ENCODE measurements at places on chromosomes 2 and 18.

DNA sequence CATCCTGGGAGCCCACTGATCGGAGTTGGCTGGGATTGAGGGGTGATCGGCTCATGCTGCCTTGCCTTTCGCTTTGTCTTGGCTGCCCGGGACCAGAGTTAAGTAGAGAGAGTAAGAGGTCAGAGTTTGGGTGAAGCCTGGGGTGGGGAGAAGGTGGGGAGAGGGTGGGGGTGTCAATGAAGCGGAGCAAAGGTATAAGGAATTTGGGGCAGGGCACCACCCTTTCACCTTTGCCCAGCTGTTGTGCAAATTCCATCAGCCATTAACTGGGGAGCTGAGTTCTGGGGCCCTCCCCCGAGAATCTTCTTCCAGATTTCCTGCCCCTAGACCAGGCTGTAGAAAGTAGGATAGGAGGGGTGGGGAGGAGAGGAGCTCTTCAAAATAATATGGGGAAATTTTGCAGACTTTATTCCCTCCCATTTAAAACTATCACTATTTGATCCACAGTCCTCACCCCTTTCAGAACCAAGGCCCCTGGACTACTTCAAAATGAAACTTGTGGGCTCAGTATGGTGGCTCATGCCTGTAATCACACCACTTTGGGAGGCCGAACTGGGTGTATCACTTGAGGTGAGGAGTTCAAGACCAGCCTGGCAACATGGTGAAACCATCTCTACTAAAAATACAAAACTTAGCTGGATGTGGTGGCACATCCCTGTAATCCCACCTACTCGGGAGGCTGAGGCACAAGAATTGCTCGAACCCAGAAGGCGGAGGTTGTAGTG lies at the start of gene SLC23A3:
TSS of gene SLC23A3 (minus strand) at position 100 of the 725 bp plus-strand sequence. CDS start at position 55, 45 bp downstream.
- no peak for DNase-seq

- no peak for DNase-seq
These were observed 210.5 kb upstream of the SKOR2 start for GRCh38 chr18:47461977-47462376.

- no peak for DNase-seq
These were observed 26.2 kb downstream of the BMP10 start for GRCh38 chr2:68845043-68845442.

- DNase-seq, result no peak
These were observed 287.7 kb upstream of the GCFC2 start for GRCh38 chr2:75998451-75998850.

DNA sequence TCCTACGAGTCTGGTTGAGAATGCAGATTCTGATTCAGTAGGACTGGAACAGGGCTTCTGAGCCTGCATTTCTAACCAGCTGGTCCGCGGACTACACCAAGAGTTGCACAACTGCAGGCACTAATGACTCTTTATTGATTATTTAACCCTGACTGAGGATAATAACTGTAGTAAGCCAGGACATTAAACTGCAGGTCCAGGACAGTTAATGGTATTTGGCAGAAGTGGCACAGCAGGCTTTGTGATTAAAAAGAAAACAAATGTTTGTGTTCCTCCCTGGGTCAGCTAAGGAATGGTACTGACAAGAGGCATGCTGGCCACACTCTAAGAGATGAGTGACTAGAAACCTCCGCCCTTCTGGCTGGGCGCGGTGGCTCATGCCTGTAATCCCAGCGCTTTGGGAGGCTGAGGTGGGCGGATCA lies 59.4 kb downstream of the ALPK2 start:
- DNase-seq, result no peak

DNA sequence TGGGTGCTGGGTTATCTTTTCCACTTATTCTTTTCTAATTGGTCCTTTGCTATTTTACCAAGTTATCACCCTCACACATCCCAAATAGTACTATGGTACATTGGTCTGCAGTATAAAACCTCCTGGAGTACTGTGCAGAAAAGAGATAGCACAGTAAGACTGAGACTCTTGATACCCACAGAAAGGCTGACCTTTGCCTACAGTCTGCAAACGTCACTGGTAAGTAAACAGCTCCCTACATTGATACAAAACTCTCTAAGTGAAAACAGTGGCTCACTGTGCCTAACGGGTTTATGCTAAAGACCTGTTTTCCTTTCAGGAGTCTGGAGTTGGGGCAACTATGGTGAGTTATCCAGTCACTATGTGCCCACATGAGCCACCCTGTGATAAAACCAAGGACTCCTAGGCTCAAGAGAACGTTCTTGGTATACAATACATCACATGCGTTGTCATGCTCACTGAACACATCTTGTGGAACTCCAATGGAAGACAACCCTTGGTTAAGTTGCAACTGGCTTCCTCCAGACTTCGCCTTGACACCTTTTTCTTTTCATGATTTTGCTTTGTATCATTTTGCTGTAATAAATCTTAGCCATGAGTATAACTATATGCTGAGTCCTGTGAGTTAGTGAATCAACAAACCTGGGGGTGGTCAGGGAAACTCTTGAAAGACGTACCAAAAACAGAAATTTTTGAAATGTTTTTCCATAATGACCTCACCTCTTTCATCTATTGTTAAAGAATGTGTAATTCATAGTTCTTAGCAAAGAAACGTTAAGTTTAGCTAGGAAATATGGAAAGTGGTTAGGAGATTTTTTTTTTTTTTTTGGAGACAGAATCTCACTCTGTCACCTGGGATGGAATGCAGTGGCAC lies 104.9 kb downstream of the C2orf74 start:
- DNase-seq, result no peak

- DNase-seq, result no peak
These were observed 334.7 kb downstream of the EIPR1 start for GRCh38 chr2:3042601-3043585.

DNA sequence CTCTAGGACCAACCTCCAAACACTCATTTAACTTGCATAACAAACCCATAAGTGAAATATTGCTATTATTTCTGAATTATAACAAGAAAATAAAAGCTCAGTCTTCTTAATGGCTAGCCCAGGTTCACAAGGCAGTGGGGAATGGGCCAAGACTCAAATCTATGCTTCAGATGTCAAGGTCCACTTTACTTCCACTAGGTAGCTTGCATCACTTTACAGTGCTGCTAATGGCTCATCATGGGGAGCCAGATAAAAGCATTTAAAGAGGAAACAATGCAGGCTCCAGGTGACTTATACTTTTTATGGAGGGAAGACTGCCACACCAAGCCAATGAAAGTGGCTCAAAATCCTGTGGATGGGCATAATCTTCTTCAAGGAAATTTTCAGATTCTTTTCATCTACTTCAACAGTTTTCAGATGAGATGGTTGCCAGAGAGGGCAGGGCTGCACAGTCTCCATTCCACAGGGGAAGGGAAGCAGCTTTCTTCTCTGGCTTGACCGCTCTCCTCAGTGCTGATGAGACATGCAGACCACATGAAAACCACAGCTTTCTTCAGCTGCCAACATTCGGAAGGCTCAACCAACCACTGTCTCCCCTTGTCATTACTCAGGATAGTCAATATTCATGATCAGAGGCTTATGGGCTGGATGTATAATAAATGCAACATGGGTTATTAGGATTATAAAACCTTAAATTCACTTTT lies 361.9 kb upstream of the MEX3C start:
- no peak for DNase-seq

- DNase-seq, result no peak
These were observed 161.4 kb downstream of the RPIA start for GRCh38 chr2:88852753-88853402.

GRCh38 chr2:17375262-17375661 lies 143.0 kb downstream of the RAD51AP2 start:
- DNase-seq, result no peak

Data from CD4-positive, alpha-beta T cell treated with Interleukin-21 for 1 hour (primary cell).